CD4-positive, alpha-beta T cell treated with Interleukin-6 for 4 hours (primary cell): ENCODE measurements at places on chromosomes 1 and 21.

GRCh38 chr21:26280775-26281174 is 110.2 kb upstream of the APP start:
- DNase-seq, result no peak

- DNase-seq, result no peak
These were observed 137.0 kb downstream of the DENND1B start for GRCh38 chr1:197638316-197638715.

DNA sequence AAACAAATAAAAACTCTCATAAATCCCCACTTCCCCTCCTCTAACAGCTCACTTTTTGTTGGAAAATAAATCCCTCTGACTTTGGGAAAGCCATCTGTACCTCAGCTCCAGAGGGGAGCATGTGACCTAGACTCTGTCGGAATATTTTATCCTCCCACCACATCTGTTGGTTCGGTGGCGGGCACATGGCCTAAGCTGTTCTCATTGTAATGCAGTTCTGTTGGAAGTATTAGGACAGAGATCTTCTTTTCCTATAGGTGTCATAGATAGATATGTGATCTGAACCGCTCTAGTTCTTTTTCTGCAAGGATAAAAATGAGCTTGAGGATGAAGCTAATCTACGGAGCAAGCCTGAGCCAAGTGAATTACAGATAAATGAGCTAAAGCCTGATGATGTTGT is 50.5 kb upstream of the EPS8L3 start:
- no peak for DNase-seq

- no peak for DNase-seq
These were observed 6.2 kb upstream of the TARBP1 start for GRCh38 chr1:234484991-234485739.

GRCh38 chr1:235093696-235094592 is 34.7 kb downstream of the TOMM20 start:
- peak; percentile 88 for DNase-seq

GRCh38 chr1:17674726-17675500 is 80.2 kb upstream of the ACTL8 start:
- no peak for DNase-seq

DNA sequence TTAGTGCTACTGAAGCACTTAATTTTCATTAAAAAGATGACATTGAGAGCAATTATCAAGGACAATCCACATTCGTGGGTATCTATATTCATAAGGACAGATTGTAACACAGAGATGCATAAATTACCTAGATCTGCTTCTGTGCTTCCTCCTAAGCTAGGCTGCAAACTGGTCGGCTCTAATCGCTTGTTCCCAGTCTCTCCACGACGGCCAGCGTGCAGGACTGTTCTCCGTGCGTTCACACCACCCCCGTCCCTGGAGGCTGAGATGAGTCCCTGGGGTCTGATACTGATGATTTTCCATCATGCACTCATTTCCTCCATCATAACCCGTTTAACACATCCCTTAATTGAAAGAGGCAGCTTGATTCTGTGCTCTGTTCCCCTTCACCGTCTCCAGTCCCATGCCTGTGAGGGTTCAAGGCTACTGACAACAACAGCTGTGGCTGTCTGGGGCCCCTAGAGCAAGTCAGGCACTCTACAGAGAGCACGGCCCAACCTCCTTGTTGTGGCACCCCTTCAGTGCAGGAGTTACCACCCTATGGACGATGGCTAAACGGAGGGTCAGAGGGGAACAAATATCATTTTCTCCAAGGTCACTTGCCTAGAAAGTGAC is 469.6 kb downstream of the NPHP4 start:
- no peak for DNase-seq

DNA sequence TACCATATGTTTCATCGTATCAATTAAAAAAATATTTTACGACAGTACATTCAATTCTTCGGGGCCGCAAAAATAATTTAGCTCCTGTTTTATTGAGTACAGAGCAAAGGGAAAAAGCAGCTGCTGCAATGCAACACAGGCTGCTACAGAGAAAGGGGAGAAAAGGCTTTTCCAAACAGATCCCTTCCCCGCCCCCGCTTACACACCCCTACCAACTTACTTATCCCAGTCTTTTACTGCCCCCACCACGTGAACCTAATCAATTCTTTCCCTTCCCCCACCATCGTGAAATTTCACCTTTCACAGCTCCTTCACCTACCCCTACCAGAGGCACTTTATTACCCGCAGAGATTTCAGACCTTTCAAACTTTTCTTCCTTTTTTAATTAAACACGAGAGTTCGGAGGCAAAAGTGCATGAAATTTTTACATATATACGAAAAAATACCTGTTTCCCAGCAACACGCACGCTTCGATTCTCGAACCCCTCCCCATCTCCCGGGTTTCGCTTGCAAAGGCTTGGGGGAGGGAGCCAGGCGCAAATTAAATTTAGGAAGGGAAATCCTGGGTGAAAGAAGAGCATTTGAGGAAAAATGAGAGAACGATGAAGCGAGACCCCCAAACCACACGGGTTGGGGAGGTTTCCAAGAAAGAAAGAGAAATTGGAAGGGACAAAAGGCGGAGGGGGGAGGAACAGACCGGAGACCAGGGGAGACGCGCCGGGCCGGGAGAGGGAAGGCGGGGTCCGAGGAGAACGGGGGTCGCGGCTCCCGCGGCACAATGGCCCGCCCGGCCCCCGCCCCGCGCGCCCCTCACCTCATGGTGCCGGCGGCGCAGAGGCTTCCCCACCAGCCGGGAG is 823 bp downstream of the ENAH start:
- DNase-seq, result peak; percentile 3

DNA sequence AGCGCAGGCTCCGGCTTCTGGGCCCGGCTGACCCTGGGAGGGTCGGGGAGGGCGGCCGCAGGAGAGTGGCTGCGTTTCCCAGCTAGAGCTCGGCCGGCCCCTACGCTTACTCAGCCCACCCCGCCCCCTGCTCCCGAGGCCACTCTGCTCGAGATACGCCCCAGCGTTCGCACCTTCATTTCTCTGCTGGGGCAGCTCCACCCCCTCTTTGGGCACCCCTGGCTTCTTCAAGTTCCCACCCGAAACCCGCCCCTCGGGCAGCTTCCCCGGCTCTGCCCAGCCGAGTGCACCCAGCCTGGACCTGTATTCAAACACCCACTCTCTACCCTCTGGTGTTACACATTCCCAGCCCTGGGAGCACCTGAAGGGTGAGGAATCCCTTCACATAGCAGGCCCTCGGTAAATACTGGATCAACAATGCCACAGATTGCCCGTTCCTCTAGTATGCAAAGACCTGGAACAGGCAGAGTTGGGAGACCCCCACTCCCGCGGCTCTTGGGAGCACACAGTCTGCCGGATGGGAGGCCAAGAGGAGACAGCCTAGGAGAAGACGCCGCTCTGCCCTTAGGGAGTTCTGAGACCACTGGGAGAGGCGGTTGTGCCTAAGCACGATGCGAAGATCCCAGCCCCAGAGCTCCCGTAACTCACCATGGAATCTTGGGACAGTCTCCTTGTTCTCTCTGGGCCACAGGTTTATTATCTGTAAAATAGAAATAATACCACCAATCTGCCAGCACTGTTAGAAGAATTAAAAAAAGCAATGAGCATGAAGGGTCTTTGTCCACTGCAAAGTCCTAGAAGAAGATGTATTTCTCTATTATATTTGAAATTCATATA is 566 bp upstream of the PAQR7 start:
- no peak for DNase-seq

DNA sequence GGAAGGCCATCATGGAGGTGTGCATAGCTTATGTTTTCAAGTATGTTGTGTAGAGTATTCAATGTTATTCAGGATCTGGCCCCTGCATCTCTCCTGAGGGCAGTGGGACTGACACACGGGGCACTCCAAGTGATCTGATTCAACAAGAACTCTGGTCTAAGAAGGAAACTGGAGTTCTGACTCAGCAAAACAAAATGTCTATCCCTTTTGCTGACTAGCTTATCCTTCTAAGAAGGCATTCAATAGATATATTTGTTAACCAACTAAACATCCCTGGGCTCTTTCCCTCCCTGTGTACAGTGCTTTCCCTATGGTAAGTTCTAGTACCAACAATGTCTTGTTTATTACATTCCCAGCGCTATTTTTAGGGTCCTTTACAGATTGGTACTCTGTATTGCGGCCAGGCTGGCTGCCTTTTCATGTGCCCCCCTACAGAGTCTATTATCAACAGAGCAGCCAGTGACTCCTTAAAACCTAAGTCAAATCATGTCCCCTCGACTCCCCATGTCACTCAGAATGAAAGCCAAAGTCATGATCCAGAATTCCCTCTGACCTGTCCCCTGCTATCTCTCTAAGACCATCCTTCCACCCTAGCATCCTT is 304.9 kb downstream of the KCNH1 start:
- DNase-seq, result no peak
